ENCODE measurements at places on chromosomes 16 and 17. TPM values are rescaled to one million over a fixed set of nuclear protein-coding genes. Genes with fewer than 3 reads are reported as not detected.

DNA sequence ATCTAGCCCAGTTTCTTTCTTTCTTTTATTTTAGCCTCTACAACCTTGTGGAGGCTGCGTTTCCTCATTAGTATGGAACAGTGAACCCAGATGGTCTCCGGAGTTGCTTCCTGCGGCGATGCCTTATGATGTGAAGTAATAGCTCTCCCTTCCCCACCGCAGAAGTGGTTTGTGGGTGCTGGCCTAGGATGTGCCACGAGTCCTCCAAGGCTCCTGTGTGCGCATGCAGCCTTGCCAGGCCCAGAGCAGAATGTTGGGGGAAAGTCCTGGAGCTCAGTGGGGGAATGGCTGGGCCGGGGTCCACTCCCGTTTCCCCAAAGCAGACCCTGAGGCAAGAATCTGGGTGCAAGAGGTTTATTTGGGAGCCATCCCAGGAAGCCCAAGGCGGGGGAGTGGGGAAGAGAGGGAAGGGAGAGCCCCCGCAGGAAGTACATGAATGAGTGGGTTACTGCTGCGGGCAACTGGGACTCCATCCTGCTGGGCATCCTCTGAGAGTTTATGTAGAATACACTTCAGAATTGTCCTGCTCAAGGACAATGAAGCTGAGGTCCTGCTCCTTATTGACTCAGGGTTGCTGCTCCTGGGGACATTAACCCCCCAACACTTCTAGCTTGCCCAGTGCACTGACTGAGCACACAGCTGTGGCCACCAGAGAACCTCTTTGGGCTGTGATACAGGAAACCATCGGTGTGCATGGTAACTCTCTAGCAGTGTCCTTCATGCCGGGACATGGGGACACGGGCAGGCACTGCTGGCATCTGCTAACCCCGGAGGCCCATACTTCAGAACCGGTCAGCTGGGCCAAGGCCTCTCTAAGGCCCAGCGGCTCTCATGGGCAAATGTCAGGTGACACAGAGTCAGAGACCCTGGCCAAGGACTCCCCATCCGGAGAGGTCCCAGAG, 3.7 kb upstream of the HCRT start:
- H3K4me3 ChIP-seq, result no peak overlapping the region
- no peak overlapping the region for H3K27ac ChIP-seq
- no peaks in the 10 kb centered on the region for H3K27me3 ChIP-seq
- no peaks in the 10 kb centered on the region for H3K36me3 ChIP-seq
- H3K4me1 ChIP-seq, result no peaks in the 10 kb centered on the region

GRCh38 chr16:67763066-67763465, 43.3 kb downstream of the RANBP10 start:
- H3K27ac ChIP-seq, result no peak overlapping the region
- no peaks in the 10 kb centered on the region for H3K36me3 ChIP-seq
- H3K27me3 ChIP-seq, result no peaks in the 10 kb centered on the region
- DNase-seq, result no peak
- no peaks in the 10 kb centered on the region for H3K4me1 ChIP-seq

DNA sequence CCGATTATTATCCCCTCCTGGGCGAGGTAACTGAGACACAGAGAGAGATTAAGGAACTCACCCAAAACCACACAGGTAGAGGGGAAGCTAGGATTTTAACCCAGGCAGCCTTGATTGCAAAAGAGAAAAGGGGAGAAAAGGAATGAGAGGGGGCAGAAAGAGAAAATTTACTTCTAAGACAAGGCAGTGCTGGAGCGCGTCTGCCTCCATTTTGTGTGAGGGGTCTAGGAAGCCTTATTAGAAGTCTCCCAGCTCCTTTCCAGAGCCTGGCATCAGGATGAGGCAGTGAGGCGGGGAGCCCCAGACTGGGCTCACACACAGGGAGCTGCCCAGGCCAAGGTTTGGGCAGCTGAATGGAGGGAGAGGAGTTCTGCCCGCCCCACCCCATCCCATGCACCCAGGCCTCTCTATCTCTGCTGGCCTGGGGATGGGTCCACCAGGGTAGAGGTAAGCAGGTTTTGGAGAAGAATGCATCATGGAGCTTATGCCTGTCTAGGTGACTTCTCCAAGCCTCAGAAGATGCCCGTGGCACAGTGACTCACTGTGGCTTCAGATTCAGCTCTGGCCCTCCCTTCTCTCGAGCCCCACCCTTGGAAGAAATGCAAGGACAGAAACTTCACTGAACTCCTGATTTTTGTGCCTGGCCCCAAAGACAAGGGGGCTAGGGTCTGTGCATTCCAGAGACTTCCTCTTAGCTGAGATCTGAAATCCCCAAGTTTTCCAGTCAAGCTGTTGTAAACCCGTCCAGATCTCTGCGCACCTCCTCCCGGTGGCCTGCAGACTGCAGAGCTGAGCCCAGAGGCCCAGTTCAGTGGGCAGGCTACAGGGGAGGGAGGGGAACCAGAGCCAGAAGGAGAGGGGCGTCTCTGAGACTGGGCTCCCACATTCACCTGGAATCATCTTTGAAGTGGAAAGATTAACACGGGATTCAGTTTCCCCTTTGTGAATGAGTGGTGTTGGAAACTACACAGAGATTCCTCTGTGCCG, 95.1 kb upstream of the CDH5 start:
- peaks cover 16% of the 10 kb centered on the region for H3K4me1 ChIP-seq
- H3K27ac ChIP-seq, result no peak overlapping the region
- H3K27me3 ChIP-seq, result no peaks in the 10 kb centered on the region
- H3K36me3 ChIP-seq, result no peaks in the 10 kb centered on the region
- no peak for DNase-seq

The KLHL10 gene
- 0.33 TPM for polyA plus RNA-seq

The CMTM2 gene
- polyA plus RNA-seq, result not detected
